ENCODE measurements at places on chromosomes 13 and 19. TPM values are rescaled to one million over a fixed set of nuclear protein-coding genes. Genes with fewer than 3 reads are reported as not detected.

GRCh38 chr13:94656766-94657165 is 55.1 kb downstream of the GPR180 start:
- DNase-seq: no peak

GRCh38 chr13:48156466-48156865 is 61.6 kb upstream of the MED4 start:
- no peak for DNase-seq

GRCh38 chr13:21576426-21576825 is 27.5 kb downstream of the MICU2 start:
- no peak for DNase-seq

Gene NLRP12
- 0.97 TPM for total RNA-seq

Gene ATP7B
- total RNA-seq: 8.2 TPM

Gene VSTM2B
- not detected for total RNA-seq

Gene F2RL3
- total RNA-seq: 6.2 TPM

Gene MUC16
- total RNA-seq: 1.2 TPM

Measured in prostate gland (tissue), 2 donors.